ENCODE measurements at places on chromosomes 1 and 21.

DNA sequence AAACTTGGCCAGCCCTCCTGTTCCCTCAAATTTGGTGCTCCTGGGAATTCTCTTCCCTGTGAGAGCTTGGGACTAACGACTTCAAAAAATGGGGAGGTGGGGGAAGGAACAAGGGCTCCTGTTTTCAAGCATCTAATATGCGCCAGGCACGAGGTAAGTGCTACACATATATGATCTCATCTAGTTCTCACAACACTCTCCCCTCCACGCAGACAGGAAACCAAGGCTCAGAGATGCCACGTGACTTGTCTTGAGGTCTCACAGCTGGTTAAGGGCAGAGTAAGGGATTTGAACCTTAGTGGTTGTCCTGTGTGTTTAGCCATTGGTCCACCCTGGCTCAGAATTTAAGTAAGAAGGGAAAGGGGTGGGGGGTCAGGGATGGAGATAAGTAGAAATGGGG, 125.9 kb downstream of the DMRTB1 start:
- peak; percentile 39 for DNase-seq

DNA sequence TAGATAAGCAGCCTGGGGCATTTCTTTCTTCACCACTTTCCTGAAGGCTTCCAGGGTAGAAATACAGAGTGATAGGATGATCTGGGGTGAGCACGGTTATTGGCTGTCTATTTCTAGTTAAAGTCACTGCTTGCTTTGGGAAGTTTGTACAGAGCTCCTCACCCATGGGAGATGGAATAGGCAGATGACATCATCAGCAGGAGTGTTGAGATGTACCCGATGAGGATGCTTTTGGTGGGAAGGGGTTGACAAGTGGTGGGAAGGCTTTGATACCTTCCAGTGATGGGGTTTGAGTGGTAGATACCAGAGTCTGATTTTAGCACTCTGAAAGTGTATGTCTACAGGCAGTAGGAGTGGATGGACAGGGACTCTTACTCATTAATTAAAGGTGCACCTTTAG, 112.6 kb downstream of the BRINP2 start:
- DNase-seq: no peak

DNA sequence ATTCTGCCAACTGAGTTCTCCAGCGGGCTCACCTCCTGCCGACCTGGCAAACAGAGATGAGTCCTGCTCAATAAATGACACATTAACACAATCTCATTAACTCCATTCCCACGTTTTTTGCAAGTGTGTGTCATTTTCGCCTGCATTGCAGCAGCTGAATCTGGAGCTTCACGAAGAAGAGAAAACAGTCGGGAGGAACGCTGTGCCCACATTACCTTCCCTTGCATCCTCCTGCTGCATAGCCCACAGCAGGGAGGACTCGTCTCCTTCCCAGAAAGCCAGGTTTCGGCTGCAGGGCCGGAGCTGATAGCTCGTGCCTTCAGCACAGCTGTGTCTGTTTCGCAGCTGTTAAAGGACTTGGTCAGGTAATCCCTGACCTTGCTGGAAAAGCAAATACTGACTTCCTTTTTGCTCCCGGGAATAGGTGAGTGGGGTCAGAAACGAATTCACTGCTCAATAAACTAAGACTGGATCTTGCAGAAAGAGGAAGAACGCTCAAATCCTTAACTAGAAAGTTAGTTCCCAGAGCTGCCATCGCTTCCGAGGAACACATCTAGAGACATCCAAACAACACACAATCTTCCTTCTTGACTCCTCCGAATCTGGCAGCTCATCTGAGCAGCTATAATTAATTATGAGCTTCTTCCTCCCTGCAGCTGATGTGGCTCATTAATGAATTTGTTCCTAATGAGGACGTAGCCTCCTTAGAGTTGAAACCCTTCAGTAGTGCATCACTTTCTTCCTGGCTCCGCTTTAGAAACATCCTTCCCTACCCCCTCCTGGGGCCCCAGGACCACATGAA, 33.0 kb downstream of the KANK4 start:
- DNase-seq: no peak

DNA sequence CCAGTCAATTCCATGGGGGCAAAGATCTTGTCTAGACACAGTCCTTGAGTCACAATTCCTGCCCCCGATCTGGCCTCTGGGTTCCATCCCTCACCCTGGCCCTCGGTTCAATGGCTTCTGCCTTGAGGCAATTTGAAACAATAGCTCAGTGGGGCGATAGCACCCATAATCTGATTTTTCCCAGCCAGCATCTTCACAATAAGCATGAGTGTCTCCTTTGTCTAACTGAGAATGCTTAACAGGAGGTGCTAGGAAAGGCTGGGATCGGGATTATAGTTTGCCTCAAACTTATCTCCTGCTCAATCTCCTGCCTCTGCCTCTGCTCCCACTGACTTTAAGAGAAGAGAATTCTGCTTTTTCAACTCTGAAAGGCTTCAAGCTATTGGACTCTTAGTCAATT, 293.9 kb upstream of the PROX1 start:
- DNase-seq: no peak

GRCh38 chr1:175217721-175218531, 25.4 kb upstream of the KIAA0040 start:
- DNase-seq: no peak

- DNase-seq: no peak
Measured at GRCh38 chr1:221994939-221995338, 253.1 kb upstream of the DUSP10 start.

DNA sequence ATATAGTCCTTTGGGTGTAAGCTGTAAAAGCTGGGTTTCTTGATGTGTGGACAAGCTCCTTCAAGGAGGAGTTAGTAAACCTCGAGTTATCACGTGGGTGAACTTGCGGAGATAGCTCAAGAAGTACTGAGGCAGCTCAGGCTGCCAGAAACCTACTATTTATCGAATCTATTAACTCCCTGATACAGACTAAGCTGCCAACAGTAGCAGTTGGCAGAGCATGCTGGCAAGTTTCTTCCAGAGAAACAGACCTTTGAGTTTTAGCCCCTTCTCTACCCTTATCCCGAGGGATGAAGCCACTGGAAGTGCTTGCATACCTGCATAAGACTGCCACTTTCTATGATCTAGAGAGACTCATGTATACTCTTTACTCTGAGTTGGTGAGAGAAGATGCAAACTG, 624.5 kb upstream of the USP24 start:
- no peak for DNase-seq

GRCh38 chr1:68777851-68778250, 281.0 kb upstream of the DEPDC1 start:
- DNase-seq: no peak

DNA sequence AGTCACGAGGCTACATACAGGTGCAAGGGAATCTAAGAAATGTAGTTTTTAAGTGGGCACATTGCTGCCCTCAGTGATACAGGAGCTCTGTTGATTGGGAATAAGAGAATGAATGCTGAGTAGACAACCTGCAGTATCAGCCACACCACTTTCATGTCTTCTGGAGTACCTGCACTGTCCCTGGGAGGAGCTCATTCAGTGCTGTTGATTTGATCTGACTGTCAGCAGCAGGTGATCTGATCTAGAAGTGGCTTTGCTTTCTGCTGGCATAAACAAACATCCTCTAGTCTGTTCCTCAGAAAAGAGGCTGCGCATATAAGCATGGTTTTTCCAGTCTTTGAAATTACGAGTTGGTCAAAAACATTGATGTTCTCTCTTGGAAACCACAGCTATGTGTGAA, 35.5 kb upstream of the LRRC52 start:
- no peak for DNase-seq

All from activated CD8-positive, alpha-beta memory T cell treated with anti-CD3 and anti-CD28 coated beads for 4 hours (primary cell).